ENCODE measurements at places on chromosomes 12 and 14. TPM values are rescaled to one million over a fixed set of nuclear protein-coding genes. Genes with fewer than 3 reads are reported as not detected.

BCAT1 gene
- 28.6 TPM for total RNA-seq

VAMP1 gene
- total RNA-seq, result 29.9 TPM

ACOT2 gene
- total RNA-seq, result 14.0 TPM

CLEC12A gene
- 0.42 TPM for total RNA-seq

CNTN1 gene
- total RNA-seq, result 16.1 TPM

SMCO2 gene
- total RNA-seq, result not detected

OR4K14 gene
- not detected for total RNA-seq

TCL1B gene
- not detected for total RNA-seq

ETFBKMT gene
- 2.5 TPM for total RNA-seq

FAM90A1 gene
- total RNA-seq, result not detected

ANKS1B gene
- 45.5 TPM for total RNA-seq

KSR2 gene
- 0.07 TPM for total RNA-seq

DNA sequence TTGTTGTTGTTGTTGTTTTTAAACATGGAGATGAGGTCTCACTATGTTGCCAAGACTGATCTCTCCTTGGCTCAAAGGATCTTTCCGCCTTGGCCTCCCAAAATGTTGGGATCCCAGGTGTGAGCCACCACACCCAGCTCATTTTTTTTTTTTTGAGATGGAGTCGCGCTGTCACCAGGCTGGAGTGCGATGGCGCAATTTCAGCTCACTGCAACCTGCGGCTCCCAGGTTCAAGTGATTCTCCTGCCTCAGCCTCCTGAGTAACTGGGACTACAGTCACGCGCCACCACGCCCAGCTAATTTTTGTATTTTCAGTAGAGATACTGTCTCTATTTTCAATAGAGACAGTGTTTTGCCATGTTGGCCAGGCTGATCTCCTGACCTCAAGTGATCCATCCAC is 4.9 kb upstream of the CLIP1 start:
- no peaks in the 10 kb centered on the region for H3K36me3 ChIP-seq
- H3K4me3 ChIP-seq, result no peak overlapping the region
- peaks cover 3% of the 10 kb centered on the region for H3K4me1 ChIP-seq
- no peak overlapping the region for H3K27ac ChIP-seq
- no peak for DNase-seq

DNA sequence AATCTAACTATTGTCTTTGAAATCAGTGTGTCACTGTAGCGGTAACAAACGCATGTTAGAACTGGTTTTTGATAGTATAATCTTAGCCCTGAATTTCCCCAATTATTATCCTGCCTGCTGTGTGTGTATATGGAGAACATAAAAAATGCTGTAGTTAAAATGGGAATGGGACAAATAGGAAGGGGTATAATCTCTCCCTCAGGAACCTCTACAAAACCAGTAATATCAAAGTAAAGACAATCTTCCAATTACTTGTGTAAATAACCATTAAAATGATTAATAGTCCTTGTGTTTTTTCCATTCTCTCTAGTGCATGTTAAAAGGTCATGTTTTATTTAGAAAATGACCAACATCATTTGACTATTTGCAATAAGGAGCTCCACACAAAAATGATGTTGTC is 200.1 kb upstream of the TMTC1 start:
- H3K36me3 ChIP-seq, result no peaks in the 10 kb centered on the region
- DNase-seq, result no peak
- H3K4me1 ChIP-seq, result peaks cover 9% of the 10 kb centered on the region
- no peaks in the 10 kb centered on the region for H3K27me3 ChIP-seq
- no peak overlapping the region for H3K4me3 ChIP-seq

DNA sequence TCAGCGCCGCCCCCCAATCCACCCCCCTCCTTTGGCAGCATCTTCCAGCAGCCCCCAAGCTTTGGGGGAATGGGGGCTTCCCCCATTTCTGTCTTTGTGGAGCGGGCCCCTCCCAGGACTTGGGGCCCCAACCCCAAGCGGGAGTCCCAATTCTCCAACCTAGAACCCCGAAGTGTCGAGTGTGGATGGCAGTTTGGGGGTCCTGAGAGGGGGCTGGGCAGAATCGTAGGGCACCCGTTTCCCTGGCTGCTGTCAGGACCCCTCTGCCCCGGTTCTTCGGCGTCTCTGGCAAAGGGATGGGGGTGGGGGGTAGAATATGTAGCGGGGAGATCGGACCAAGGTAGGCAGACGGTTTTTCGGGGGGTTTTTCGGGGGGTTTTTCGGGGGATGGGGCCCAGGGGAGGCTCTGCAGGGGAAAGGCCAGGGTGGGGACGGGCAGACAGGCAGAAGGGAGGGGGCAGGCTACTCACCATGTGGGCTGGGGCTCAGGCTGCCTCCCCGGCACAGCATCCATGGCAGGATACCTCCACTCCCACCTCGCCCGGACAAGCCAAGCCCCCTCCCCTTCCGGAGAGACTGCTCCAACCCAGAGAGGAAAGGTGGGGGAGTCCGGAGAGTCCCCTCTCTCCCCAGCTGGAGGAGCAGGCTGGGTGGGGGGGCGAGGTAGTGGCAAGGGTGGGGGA is 739 bp downstream of the JPH4 start:
- no peak overlapping the region for H3K4me3 ChIP-seq
- H3K36me3 ChIP-seq, result no peaks in the 10 kb centered on the region
- DNase-seq, result no peak
- H3K4me1 ChIP-seq, result peaks cover 14% of the 10 kb centered on the region

DNA sequence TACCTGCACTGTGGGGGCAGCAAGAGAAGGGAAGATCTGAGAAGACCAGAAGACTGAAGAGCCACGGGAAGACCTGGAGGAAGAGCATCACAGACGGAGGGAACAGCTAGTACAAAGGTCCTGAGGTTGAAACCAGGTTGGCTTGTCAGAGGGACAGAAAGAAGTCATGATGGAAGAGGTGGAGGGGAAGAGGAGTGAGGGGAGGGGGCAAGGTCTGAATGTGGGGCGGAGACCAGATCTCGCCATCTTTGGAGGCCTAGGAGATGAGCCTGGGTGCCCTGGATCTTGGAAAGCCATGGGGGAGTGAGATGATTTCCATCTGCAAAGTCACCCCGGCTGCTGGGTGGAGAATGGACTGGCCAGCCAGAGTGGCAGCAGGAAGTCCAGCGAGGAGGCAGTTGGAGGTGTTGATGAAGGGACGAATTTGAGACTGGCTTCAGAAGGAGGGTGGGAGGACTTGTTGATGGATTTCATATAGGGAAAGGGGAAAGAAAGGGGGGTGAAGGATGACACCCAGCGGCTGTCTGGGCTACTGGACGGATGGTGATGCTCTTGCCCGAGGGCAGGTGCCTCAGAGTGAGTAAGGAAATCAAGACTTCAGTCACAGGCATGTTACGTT is 14.6 kb upstream of the UBC start:
- H3K27me3 ChIP-seq, result no peaks in the 10 kb centered on the region
- H3K36me3 ChIP-seq, result no peaks in the 10 kb centered on the region
- H3K4me1 ChIP-seq, result peaks cover 13% of the 10 kb centered on the region

DNA sequence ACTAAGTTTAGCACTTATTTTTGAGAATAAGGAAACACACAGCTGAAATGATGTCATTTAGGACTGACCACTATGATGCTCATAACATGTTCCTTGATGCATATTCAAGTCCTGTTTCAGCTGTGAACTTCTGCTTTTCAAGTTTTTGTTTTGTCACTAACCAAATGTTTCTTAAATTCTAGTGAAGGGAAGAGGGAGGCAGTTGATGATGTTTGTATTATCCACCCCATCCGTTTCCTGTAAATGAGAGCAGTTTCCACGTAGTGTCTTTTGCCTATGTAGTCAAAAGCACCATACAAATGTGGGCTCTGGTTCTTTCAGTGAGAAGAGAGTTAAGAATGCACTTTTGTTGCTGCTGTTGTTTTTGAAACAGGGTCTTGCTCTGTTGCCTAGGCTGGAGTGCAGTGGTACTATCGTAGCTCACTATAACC is 491.8 kb downstream of the PCNX1 start:
- H3K27ac ChIP-seq, result peak overlapping the region; percentile 12
- no peak for DNase-seq
- no peak overlapping the region for H3K4me3 ChIP-seq

- H3K27me3 ChIP-seq, result no peaks in the 10 kb centered on the region
- peak overlapping the region; percentile 61 for H3K27ac ChIP-seq
- peaks cover 3% of the 10 kb centered on the region for H3K4me1 ChIP-seq
- no peak for DNase-seq
- H3K4me3 ChIP-seq, result peak overlapping the region; percentile 23
- no peaks in the 10 kb centered on the region for H3K36me3 ChIP-seq
Observed at GRCh38 chr12:94047781-94048567, 100.4 kb upstream of the PLXNC1 start.

GRCh38 chr14:89563471-89563870 is 146.4 kb upstream of the FOXN3 start:
- no peaks in the 10 kb centered on the region for H3K27me3 ChIP-seq
- H3K27ac ChIP-seq, result no peak overlapping the region
- no peak for DNase-seq
- no peak overlapping the region for H3K4me3 ChIP-seq
- peaks cover 6% of the 10 kb centered on the region for H3K4me1 ChIP-seq
- no peaks in the 10 kb centered on the region for H3K36me3 ChIP-seq

- no peak overlapping the region for H3K4me3 ChIP-seq
- no peaks in the 10 kb centered on the region for H3K4me1 ChIP-seq
- no peak overlapping the region for H3K27ac ChIP-seq
- H3K27me3 ChIP-seq, result no peaks in the 10 kb centered on the region
- no peak for DNase-seq
Observed at GRCh38 chr14:25868521-25869314, 729.1 kb downstream of the NOVA1 start.

GRCh38 chr14:101196051-101196712 is 292.7 kb upstream of the RTL1 start:
- no peak overlapping the region for H3K27ac ChIP-seq
- no peaks in the 10 kb centered on the region for H3K36me3 ChIP-seq
- H3K27me3 ChIP-seq, result no peaks in the 10 kb centered on the region

DNA sequence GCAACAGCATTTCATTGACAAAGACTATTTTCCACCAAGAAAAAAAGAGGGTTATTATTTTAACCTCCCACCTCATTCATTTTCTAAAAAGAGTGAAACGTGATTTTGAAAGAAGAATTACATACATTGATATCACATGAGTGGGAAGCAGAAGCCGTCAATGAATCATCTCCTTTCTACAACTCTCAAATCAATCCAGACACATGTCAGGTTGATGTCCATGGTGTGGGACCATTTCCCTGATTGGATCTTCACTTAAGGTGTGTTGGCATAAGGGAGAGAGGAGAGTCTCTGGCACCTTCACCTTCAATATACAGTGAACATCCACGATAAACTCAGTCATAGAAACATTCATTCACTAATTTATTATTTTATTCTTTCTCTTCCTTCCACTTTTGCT is 1095.1 kb downstream of the BCL11B start:
- H3K36me3 ChIP-seq, result no peaks in the 10 kb centered on the region
- H3K4me1 ChIP-seq, result no peaks in the 10 kb centered on the region
- no peak overlapping the region for H3K4me3 ChIP-seq
- H3K27me3 ChIP-seq, result no peaks in the 10 kb centered on the region
- no peak overlapping the region for H3K27ac ChIP-seq

DNA sequence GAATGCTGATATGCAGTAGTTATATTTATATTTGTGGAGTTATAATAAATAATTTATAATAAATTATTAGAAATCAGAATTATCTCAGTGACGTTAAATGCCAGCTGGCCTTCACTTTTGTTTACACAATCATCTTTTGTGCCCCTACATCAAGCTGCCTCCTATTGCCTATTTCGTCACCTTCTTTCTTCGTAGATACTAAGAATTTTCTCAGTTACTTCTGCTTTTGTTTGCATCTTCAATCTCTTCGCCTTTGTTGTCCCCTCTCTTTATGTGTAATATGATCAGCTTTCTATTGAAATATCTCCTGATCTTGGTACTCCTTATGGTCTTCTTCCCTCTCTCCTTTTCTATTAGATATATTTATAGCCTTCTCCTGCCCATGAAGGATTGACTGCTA is 197.0 kb downstream of the ERC1 start:
- no peak for DNase-seq
- H3K4me3 ChIP-seq, result no peak overlapping the region
- no peaks in the 10 kb centered on the region for H3K4me1 ChIP-seq
- no peak overlapping the region for H3K27ac ChIP-seq
- H3K27me3 ChIP-seq, result no peaks in the 10 kb centered on the region
- H3K36me3 ChIP-seq, result peaks cover 3% of the 10 kb centered on the region

- no peak for DNase-seq
- no peaks in the 10 kb centered on the region for H3K27me3 ChIP-seq
- H3K27ac ChIP-seq, result peak overlapping the region; percentile 13
- peaks cover 29% of the 10 kb centered on the region for H3K4me1 ChIP-seq
- H3K36me3 ChIP-seq, result no peaks in the 10 kb centered on the region
Observed at GRCh38 chr12:31491841-31492598, 98.9 kb downstream of the DENND5B start.

GRCh38 chr14:50350975-50351374 is 38.9 kb downstream of the DMAC2L start:
- H3K36me3 ChIP-seq, result no peaks in the 10 kb centered on the region
- DNase-seq, result no peak
- no peaks in the 10 kb centered on the region for H3K4me1 ChIP-seq
- H3K4me3 ChIP-seq, result no peak overlapping the region
- H3K27ac ChIP-seq, result no peak overlapping the region

DNA sequence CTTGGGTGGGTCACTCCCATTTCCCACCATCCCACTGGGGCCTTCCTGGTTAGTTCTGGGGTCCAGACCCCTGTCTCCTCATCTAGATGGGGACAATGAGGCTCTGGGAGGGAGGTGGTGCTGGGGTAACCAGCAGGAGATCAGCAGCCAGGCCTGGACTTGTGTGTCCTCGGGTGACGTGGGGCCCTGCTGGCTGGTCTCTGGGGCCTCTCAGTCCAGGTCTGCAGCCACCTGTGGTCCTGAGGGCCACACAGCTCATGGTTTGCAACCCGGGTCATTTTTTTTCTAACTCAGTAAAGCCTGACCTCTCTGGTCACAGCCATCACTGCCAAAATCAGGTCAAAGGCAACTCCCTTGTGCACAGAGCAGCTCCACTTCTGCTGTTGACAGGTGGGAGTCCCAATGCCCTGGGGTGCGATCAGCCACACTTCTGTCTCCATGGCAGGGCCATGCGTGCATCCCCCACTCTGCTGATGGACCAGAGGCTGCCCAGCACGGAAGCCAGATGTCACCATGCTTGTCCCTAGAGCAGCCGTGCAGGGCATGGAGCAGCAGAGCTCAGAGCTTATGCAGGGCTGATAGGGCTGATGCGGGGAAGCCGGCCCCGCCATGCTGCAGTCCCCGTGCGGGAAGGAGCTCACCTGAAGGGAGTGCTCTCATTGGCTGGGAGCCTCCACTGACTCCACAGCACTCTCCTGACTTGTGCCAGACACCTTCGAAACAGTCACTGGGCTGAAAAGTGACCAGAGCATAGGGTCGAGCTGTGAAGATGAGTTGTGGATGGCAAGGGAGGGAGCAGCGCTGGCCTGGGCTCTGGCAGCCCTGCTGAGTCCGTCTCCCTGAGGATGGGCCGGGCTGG is 250.9 kb downstream of the ADGRD1 start:
- no peaks in the 10 kb centered on the region for H3K4me1 ChIP-seq
- H3K27ac ChIP-seq, result no peak overlapping the region
- DNase-seq, result no peak
- no peaks in the 10 kb centered on the region for H3K36me3 ChIP-seq

DNA sequence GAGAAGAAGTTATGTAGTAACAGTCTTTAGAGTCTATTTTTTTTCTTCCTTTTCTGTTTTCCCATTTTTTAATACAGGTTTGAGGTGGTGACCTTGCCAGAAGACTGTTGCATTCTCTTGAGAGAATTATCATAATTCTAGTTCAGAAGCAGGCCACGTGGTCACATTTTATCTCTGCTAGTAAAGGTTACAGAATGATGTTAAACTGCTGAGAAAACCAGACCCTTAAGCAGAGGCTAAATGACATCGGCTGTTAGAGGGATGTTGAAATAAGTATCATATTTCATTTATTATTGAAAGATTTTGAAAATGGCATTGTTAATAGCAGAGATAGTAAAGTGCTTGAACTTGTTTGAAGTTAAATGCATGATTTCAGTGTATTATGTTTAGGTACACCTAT is 49.2 kb downstream of the BRMS1L start:
- H3K36me3 ChIP-seq, result peaks cover 4% of the 10 kb centered on the region
- H3K4me1 ChIP-seq, result peaks cover 10% of the 10 kb centered on the region
- H3K27ac ChIP-seq, result no peak overlapping the region
- H3K27me3 ChIP-seq, result no peaks in the 10 kb centered on the region
- no peak for DNase-seq
